Activated T-helper 17 cell treated with anti-CD3 and anti-CD28 coated beads, Interleukin-2, amount 50 U/mL, for 72 hours (primary cell): ENCODE measurements at places on chromosomes 11 and 22.

- ATAC-seq = no peak
These were observed 4.4 kb downstream of the NCAM1 start for GRCh38 chr11:112965656-112966055.

DNA sequence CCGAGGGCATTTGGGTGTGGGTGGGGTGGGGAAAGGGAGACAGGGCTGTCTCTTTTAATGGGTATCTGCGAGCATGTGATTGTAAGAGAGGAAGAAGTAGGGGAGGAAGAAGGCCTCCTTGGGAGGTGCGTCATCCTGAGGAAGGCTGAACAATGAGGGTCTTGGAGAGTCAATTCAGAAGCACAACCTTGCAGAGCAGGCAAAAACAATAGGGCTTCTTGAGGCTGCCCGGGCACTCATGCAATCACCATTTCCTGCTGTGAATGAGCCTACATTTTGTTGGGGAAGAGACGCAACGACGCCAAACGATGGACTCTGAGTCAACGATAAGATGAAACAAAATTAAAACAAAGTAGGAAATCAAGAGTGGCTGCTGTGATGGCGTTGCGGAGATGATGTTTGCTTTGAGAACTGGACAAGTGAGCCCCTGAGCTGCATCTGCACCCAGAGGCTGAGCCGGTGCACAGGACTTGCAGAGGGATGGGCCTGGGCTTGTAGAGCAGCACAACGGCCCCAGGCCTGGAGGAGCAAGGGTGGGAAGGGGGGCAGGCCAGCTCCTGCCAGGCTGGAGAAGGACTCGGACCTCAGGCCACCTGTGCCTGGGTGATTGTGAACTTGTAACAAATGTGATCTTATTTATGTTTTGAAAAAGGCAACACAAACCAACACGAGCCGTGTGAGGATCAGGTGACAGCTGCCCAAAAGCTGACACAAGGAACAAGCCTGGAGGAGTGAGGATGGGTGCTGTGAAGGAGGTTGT, 92.3 kb upstream of the B3GAT1 start:
- ATAC-seq = no peak

DNA sequence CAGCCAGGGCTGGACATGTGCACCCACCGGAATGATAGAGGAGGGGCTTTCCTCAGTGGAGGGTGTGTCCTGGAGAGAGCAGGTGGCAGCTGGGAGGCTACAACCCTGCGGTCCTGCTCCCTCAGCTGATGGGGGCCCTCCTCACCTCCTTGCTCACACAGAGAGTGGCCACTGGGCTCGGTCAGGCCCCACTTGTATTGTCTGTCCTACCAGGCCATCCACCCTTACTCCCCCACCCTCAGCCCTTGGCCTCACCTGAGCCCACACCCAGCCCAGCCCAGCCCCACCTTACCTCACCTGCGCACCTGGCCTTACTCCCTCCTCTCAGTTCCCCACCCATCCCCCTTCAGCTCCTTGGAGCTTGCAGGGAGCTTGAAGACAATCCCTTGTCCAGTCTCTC, 3.1 kb downstream of the TRPM5 start:
- ATAC-seq = no peak

- ATAC-seq = no peak
These were observed 3.1 kb upstream of the SH3BP1 start for GRCh38 chr22:37636186-37636948.

DNA sequence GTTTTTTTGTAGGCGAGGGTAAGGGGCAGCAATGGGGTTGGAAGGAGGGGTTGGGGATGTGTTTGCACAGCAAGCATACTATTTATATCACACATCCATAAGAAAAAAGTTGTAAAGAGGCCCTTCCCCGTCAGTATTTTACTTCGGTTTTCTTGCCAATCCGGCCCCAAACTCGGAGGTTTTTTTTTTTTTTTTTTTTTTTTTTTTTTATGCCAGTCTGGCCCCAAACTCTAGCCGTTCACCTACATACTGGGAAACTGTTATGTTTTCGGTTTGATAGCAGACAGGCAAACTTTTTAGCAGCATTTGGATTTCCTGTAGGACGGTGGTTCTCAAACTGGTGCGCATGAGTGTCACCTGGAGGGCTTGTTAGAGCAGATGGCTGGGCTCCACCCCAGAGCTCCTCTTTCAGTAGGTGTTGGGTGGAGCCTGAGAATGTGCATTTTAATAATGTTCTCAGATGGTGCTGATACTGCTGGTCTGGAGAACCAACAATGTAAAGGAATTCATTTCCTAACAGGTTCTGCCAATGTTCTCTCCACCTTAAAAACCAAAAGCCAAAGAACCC, 76.5 kb upstream of the ZBED5 start:
- peak; percentile 2 for ATAC-seq

- no peak for ATAC-seq
These were observed 226.4 kb downstream of the ADAMTS15 start for GRCh38 chr11:130674686-130675308.

- ATAC-seq = no peak
These were observed 328.2 kb downstream of the TTC28 start for GRCh38 chr22:28351476-28351875.

DNA sequence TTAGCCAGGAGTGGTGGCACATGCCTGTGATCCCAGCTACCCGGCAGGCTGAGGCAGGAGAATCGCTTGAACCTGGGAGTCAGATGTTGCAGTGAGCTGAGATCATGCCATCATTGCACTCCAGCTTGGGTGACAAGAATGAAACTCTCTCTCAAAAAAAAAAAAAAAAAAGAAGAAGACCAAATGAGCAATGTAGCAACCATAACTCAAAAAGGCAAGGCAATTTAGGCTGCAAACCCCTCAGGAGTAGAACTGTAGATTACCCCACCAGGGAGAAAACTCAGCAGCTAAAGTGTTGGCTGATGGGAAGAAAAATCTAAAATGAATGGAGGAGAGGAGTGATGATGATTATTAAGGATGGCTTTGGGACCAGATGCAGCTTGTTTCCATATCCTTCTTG, 256.7 kb upstream of the UBASH3B start:
- ATAC-seq = no peak

DNA sequence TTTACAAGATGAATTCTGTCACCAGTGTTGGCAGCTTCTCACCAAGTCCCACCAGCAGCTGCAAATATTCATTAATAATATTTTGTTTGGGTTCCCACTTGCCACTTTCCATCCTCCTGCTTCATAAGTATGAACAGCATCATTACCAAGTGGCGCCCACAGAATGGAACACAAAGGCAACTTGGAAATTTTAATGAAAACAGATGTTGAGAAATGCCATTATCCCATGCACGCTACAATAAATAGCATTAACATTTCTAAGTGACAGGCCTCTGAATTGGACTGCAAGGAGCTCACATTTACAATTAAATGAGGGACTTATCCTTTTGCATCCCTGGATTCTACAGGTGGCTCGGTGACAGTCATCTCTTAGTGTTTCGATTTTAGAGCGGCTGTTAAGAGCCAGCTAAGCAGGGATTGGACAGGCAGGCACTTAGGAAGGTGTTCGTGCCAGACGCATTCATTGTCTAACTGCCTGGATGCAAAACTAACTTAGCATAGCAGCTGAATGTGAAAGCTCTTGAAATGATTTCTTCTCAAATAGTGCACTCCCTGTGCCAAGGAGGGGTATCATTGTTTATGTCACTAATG, 170.3 kb downstream of the KIRREL3 start:
- ATAC-seq = no peak

- ATAC-seq = no peak
These were observed 44.2 kb downstream of the TRIM66 start for GRCh38 chr11:8638300-8638699.

GRCh38 chr22:36117053-36117554, 43.5 kb downstream of the APOL3 start:
- no peak for ATAC-seq

DNA sequence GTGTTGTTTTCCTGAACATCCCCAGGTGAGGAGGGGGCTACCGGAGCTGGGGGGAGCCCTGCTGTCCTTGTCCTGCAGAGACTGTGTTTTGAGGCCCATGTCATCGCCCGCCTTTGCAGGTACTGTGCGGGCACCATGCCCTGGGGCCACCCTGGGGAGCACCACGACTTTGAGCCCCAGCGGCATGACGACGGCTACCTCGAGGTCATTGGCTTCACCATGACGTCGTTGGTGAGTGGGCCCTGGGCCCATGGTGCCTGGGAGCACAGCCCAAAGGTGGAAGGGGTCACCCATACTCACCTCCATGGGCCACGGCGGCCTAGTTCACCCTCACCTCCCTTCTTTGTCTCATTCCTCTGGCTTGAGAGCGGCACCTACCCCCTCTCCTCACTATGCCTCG, 6.7 kb upstream of the MDK start:
- no peak for ATAC-seq

DNA sequence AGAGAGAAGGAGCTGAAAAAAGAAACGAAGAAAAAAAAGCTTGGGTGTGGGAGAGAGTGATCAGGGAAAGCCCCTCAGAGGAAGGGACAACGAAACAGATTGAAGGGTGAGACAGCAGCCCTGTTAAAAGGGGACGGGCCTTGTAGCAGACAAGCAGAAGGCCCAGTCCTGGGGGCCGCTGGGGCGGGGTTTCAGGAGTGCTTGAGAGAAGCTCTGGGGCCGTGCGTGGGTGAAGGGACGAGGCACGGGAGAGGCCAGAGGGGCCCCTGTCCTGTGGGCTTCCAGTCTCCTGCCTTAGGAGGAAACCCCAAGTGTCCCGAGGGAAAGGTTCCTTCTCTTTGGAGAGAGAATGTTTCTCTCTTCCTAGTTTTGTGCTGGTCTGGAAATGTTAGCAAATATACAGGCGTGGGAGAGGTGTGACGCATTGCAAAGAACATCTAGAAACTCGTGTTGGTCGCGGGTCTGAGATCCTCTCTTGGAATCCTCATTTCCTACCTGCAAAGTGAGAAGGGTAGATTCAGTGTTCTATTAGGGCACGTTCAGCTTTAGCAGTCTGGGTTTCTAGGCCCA, 28.6 kb downstream of the ADAMTS15 start:
- ATAC-seq = no peak

DNA sequence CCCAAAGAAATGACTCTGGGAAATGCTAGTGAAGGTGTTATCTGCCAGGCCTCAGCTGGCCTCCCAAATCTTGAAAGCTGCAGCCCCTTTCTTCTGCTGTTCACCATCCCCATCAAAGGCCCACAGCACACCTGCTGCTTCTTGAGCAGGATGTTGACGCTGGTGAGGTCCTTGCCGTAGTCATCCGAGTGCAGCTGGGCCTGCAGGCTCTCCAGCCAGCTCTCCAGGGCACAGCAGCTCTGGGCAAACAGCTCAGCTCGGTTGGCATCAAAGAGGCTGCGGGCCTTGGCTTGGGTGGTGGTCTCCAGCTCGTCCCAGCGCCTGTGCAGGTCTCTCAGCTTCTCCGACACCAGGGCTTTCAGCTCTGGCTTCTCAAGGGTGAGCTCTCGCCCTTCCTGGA, 18.5 kb upstream of the RBM4B start:
- no peak for ATAC-seq
